Stimulated activated CD4-positive, alpha-beta T cell treated with anti-CD3 and anti-CD28 coated beads, Interleukin-2, amount 100 ng/mL, for 4 hours (primary cell): ENCODE measurements at places on chromosomes 5 and 9.

DNA sequence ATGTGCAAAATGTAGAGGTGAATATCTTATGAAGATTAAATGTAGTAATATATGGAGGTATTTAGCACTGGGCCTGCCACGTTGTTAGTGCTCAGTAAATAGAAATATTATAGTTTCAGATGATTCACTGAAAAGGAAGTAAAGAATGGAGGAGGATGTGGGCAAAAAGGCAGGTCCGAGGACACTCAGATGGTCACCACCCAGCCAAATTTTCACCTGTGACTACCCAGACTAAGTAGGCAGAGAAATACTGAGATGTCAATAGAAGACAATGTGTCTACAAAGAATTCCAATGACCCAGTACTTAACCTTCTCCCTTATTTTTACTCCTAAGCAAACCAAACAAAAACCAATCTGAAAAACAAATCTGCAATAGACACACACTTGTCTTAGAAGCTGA is 70.3 kb upstream of the ATP10B start:
- no peak for DNase-seq

GRCh38 chr5:56641635-56642260 is 173.6 kb upstream of the MAP3K1 start:
- DNase-seq = no peak

GRCh38 chr5:74766418-74766848 is 484 bp downstream of the GFM2 start:
- no peak for DNase-seq

GRCh38 chr9:31028137-31028536 is 1356.3 kb upstream of the ACO1 start:
- DNase-seq = no peak

- no peak for DNase-seq
These were observed 4.6 kb upstream of the SLC25A48 start for GRCh38 chr5:135829681-135830383.

GRCh38 chr5:133316346-133317343 is 264.8 kb downstream of the HSPA4 start:
- no peak for DNase-seq

DNA sequence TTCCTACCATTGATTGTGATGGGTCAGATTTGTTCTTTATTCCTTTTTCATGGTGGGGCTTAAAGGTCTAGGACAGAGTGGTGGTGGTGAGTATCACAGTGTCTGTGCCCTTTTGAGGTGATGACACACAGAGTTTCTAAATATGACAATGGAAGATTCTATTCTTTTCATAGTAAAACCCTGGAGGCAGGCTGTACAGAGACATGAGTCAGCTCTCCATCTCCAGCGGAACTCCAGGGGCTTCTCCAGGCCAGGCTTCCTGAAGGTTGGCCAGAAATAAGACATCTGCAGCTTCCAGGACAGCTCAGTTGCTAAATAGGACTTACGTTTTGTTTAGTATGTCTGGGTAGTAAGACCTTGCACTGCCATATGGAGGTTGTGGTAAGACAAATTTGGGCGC is 229.5 kb downstream of the CD180 start:
- no peak for DNase-seq

DNA sequence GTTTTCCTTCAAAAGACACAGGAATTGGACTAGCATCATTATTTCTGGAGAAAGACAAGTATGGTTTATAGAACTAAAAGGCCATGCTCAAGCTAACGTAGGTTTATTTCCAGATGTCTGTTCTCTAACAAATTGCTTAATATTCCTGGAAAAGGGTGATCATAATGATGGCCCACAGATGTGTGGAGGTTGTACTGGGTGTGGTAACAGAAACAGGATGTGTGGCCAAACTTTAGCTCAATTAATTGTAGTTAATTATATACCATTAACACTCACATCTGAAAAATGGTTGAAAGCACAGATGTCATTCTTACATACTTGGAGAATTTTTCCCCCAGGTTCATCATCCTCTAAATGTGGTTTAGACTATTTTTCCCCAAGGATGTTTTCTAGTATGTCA is 292.7 kb upstream of the RASA1 start:
- DNase-seq = no peak

GRCh38 chr9:77604316-77604715 is 43.8 kb downstream of the GNA14 start:
- no peak for DNase-seq

DNA sequence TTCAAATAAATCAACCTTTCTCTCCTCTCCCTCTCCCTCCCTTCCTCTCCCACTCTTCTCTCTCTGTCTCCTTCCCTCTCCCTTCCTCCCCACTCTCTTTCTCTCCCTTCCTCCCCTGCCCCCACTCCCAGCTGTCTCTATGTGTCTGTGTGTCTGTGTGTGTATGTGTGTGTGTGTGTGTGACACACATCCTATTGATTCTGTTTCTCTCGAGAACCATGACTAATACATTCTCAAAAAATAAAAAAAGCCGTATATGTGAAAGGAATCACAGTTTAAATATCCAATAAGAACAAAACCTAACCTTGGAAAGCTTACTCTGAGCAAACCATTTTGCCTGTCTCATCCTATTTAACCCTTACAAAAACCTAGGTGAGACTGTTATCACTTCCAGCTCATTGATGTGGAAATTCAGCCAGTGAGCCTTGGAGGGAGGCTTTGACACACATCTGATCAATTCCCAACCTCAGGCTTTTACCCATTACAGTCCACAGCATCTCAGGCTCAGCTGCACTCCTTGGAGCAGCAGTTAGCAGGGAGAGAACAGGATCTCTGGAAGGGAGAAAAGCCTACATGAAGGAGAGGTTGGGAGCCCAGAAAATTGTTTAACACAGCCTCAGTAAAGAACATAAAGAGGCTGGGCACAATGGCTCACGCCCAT is 8.3 kb downstream of the HSD17B3 start:
- DNase-seq = no peak

DNA sequence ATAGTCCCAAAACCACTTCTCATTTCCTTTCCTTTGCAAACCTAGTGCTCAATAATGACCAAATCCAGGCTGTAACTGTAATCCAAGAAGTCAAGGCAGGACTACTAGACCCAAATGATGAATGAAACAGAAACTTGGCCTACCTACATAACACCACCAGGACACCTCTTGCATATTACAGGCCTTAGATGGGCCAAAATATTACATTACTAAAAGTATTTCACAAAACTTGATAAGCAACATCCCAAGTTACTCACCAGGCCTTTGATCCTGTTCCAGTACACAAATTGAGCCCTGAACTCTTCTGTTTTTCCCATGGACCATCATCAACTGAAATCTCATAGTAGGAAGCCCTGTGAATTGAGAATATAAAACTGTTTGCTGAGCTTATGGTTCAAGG is 34.8 kb downstream of the NADK2 start:
- DNase-seq = no peak

DNA sequence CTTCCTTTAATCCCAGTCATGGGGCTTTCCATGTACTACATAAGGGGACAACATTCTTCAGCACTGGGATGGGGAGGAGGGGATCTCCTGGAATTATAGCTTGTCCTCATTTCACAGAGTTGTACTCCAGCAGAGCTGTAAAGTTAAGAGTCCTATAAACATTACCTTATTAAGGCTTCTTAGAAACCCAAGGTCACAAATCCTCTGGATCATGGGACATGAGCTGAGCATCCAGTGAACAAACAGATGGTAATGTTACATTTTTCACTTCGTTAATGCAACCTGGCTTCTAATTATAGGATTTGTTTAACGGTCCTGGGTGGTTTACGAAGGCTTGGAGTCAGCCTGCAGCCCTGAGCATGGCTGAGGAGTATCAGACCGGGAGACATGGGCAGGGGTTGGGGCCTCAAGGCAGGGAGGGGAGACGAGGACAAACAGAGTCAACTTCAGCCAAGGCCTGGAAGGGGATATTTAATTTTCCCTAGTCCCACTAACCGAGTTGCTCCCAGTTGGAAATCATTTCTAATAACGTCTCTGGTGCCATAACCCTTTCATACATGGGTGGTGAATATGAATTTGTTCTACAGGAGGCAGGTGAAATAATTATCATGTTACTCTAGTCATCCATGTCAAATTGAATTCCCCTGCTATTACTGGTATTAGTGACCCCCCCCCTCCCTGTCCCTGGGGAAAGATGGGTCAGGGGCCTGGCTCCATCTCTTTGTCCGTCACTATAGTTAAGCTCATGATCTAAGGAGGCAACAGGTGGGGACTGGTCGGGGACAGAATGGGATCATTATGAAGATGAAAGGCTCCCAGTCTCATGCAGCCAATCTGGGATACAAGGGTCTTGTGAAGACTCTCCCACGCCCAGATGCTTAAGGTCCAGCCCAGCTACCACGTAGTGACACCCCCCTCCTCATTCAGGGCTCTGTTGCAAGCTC is 10.7 kb upstream of the IL17B start:
- no peak for DNase-seq

- DNase-seq = no peak
These were observed 75.9 kb downstream of the TRIO start for GRCh38 chr5:14218897-14219573.

- DNase-seq = no peak
These were observed 29.0 kb upstream of the PUM3 start for GRCh38 chr9:2872931-2873323.

DNA sequence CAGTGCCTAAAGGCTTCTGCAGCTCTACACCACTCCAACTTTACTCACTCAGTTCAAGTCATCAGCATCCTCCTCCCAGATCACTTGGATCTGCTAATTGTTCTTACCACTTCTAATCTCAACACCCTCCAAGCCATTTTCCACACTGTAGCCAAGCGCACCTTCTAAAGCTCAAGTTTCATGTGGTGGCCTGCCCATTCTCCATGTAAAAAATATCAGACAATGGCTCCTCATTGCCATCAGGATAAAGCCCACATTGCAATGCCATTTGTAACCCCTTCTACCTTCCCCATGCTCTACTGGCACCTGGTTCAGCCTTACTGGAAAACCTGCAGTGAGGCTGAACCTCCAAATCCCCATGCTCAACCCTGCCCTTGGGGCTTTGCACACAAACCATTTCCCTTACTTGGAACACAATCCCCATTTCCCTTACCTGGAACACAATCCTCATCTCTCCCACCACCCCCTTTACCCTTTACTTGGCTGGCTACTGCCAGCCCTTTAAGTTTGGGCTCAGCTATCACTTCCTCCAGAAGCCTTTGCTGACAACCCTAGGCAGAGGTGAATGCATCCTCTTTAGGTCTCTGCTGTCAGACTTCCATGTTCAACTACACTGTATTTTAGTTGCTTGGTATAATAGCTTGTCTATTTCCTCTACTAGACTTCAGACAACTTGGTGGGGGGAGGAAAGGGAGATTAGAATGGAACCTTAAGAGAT is 220.0 kb downstream of the TSSK1B start:
- no peak for DNase-seq

DNA sequence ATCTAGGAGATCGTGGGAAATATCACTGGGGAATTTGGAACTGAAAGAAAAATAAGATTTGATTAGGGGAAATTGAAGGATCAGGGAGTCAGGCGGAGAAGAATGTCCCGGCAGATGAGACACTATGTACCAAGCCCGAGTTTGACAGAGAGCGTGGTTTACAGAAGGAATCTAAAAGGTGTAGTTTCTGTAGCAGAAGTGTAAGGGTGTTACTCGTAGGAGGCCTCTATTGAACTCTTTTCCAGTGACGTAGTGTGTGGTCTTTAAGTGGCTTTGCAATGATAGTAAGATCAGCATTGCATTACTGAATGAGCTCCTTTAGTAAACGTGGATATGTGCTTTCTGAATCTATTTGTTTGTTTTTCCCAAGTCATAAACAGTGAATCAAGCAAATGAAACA is 59.3 kb upstream of the CDKN2B start:
- DNase-seq = no peak

DNA sequence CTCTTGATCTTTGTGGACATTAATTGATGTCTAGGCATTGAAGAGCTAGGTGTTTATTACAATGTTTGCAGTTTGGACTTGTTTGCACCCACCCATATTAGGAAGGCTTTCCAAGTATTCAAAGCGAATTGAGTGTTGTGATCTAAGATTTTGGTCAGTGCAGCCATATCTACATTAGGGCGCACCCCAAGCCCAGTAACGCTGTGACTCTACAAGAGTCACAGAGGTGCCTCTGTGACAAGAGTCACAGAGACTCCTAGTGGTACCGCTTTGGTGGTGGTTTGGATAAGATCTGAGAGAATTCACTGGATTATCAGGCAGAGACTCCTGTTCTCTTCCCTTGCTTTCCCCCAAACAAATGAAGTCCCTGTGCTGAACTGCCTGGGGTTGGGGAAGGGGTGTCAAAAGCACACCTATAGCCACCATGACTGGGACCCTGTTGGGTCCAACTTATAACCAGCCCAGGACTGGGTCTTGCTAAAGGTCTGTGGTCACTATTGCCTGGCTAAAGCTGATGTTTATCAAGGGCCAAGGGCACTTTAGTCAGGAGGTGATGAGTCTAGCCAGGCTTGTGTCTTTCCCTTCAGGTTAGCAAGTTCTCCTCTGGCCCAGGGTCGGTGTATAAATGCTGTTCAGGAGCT is 114.1 kb upstream of the RIOK2 start:
- DNase-seq = no peak

DNA sequence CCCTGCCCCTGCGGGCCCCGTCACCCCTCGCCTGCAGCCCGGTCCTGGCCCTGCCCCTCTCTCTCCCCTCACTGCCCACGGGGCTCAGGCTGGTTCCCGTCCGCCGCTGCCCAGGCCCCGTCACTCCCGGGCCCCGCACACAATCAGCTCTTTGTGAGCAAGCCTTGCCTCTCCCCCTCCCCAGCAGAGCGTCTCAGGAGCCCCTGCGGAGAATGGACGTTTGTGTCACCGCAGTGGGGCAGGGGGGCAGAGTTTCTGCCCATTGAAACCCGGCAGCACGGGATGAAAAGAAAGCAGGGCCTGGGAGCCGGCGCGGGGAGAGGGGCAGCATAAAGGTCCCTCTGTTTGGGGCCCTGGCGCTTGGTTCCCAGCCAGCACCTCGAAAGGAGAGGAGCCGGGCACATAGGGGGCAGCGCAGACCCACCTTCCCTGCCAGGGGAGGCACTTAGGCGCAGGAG is 13.5 kb upstream of the NUP214 start:
- no peak for DNase-seq

DNA sequence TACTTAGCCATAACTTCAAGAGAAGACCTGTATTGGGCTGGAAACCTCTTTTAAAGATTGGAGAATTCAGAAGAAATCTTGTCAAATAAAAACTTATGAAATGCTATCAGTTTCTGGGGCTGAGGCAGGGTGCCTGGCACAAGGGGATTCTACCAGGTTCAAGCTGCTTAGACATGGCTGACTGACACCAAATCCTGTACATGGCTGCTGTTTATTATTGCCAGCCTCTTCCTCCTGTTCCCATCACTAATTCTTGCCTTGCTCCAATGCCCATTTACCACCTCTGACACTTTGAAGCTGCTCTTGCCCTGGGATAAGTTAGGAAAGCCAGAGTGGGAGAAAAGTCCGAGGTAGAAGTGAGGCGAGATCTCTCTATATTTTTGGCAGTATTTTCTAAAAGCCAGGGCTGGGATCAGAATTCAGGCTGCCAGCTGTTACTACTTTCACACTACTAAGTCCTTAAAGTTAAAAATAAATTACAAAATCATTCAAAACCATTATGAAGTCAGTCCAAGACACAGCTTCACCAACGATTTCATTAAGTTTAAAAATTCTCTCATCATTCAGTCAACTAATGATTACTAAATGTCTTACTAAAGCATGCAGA is 66.3 kb upstream of the TNFAIP8 start:
- DNase-seq = no peak
